ENCODE measurements at places on chromosomes 16 and 17.

GRCh38 chr16:2904922-2905240 lies 6.8 kb upstream of the FLYWCH1 start:
- DNase-seq, result no peak

DNA sequence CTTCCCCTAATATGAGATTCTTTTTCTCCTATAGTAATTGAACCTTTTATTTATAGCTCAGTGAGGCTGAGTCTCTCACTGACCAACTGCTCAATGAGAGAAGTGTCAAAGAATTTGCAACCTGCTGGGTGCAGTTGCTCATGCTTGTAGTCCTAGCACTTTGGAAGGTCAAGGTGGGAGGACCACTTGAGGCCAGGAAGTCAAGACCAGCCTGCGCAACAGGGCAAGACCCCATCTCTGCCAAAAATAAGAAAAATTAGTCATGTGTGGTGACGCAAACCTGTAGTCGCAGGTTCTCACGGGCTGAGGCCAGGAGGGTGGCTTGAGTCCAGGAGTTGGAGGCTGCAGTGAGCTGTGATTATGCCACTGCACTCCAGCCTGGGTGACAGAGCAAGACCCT lies 30.9 kb upstream of the CRYBA1 start:
- no peak for DNase-seq

DNA sequence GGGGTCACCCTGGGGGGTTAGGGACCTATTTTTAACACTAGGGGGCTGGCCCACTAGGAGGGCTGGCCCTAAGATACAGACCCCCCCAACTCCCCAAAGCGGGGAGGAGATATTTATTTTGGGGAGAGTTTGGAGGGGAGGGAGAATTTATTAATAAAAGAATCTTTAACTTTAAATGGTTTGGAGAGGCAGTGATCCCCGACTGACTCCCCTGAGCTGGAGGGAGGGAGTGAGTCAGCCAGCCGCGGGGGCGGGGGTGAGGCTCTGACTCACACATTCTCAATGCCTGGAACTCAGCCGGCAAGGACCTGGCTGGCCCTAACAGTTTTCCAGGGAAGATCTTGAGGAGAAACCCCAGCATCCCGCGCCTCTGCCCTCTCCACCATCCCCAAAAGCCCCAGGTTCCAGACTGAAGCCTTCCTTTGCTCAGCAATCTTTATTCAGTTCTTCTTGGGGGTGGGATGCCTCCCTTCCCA lies 1.5 kb downstream of the HCFC1R1 start:
- DNase-seq, result no peak

- DNase-seq, result no peak
Measured at GRCh38 chr17:68734187-68734900, 133.2 kb upstream of the FAM20A start.

DNA sequence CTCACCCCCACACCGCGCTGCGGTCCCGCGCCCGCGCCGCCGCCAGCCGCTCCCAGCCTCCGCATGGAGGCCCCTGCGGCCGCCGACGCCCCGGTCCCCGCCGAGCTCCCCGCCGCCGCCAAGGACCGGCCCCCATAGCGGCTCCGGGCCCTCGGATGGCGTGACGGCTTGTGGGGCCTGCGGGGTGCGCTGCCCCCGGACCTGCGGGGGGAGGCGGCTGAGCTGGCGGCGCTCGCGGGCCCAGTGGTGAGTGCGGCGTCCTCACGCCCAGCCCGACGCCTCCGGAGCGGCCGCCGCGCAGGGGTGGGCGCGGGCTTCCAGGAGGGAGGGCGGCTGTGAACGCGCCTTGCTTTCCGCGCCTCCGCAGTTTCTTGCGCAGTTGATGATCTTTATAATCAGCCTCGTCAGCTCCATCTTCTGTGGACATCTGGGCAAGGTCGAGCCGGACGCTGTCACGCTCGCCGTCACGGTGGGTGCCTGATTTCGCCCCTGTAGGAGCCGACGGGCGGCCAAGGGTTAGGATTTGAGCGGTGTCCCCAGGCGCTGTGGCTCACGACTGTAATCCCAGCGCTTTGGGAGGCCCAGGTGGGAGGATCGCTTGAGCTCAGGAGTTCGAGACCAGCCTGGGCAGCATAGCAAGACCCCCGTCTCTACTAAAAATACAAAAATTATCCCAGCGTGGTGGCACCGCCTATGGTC lies 46.4 kb downstream of the SLC47A1 start:
- DNase-seq, result no peak

DNA sequence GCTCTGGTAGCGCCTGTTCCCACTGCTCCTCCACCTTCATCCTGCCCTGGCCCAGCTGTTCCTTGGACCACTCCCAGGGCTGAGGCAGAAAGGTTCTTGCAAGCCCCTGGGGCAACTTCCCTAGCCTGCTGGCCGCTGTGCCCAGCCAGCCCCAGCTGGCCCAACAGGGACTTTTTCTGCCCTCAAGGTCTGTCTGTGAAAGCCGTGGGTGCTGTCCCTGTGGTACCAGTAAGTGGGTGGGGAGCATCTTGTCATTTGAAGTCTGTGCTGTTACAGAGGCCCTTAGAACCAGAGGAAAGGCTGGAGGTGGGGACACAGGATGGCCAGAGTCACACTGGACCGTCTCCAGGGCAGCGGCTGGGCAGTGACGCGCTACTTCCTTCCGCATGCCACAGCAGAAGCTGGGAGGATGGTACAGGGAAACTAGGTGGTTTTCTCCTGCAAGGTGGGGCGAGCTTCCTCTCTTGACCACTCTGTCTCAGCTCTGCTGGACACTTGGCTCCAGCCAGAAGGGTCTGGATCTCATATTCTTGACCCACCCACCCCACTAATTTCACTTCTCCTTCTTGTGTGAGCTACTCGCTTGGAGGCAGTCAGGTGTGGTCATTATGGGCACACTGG lies 87.8 kb downstream of the PLCG2 start:
- DNase-seq, result no peak

DNA sequence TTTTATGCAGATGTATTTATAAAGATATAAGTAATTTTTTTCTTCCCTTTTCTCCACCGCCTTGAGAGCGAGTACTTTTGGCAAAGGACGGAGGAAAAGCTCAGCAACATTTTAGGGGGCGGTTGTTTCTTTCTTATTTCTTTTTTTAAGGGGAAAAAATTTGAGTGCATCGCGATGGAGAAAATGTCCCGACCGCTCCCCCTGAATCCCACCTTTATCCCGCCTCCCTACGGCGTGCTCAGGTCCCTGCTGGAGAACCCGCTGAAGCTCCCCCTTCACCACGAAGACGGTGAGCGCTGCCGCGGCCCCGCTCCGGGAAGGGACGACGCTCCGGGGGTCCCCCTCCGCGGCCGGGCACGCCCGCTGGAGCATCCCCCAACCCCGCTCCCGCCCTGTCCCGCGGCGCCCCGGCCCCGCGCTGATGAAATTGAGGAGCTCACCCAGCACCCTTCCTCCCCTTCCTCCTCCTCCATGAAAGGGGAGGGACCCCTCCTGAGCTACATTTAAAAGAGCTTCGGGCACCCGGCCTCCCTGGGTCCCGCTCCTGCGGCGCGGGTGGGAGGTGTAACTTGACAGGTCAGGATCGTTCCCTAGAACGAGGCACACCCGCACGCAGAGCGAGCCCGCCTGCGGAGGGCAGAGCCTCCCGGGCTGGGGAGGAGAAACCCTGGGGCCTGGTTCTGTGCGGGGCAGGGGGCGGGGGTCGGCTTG lies 706 bp downstream of the HLF start:
- DNase-seq, result no peak

GRCh38 chr17:4317610-4318009 lies 48.9 kb downstream of the UBE2G1 start:
- DNase-seq, result no peak

DNA sequence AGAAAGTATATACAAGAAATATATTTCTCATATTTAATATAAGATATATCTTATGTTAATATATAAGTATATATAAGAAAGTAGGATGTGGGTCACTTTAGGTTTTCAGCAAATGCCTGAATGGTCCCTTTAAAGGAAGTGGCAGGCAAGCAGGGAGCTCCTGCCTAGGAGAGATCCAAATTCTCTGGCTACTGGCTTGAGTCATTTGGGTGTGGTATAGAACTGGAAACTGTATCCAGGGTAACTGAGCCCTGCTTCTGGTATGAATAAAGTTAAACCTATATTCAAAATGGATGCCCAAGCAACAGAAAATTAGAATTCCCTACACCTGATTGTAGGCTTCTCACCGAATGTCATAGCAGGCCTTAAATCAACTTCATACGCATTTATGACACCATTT lies 144.4 kb downstream of the ZNF18 start:
- DNase-seq, result no peak

DNA sequence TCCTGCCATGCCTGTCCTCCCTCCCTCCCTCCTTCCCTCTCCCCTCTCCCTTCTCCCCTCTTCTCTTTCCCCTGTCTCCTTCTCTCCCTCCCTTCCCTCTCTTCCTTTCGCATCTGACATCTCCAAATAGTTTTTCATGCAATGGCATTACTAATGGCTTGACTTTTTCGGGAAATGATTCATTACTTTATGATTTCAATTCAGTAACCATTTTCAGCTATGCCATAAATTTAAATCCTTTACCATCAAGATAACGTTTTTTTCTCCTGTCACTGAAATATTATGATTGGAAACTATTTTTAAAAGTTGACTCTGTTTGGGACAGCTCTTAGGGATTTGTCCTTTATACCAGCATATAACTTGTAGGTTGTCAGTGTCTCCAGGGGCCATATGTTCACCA lies 201.0 kb downstream of the WWOX start:
- DNase-seq, result no peak

- DNase-seq, result no peak
Measured at GRCh38 chr16:29009050-29009837, 24.4 kb downstream of the LAT start.

- no peak for DNase-seq
Measured at GRCh38 chr17:31216031-31216751, 80.8 kb downstream of the OMG start.

DNA sequence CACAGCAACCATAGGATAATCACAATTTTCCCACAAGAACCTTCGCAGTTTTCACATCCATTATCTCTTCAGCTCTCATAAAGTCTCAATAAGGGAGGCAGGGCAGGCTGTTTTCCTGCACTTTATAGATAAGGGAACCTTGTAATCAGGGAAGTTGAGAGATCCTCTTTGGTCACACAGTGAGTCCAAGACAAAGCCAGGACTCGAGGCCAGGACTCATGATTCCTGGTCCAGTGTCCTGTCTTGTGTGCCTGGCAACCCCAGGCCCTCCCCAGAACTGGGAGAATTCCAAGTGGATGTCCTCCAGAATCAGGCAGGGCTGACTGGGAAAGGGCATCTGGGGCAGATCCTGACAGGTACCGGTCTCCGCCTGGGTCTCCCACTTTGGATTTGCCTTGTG lies 23.1 kb upstream of the PHF12 start:
- no peak for DNase-seq

Measured in keratinocyte (primary cell).